Posterior vena cava (tissue), 2 donors: ENCODE measurements at places on chromosomes 2 and 18. TPM values are rescaled to one million over a fixed set of nuclear protein-coding genes. Genes with fewer than 3 reads are reported as not detected.

- DNase-seq, result peak; percentile 65
These were observed 8.8 kb upstream of the SALL3 start for GRCh38 chr18:78970774-78971333.

OTOF gene
- total RNA-seq, result 0.29 TPM

DNA sequence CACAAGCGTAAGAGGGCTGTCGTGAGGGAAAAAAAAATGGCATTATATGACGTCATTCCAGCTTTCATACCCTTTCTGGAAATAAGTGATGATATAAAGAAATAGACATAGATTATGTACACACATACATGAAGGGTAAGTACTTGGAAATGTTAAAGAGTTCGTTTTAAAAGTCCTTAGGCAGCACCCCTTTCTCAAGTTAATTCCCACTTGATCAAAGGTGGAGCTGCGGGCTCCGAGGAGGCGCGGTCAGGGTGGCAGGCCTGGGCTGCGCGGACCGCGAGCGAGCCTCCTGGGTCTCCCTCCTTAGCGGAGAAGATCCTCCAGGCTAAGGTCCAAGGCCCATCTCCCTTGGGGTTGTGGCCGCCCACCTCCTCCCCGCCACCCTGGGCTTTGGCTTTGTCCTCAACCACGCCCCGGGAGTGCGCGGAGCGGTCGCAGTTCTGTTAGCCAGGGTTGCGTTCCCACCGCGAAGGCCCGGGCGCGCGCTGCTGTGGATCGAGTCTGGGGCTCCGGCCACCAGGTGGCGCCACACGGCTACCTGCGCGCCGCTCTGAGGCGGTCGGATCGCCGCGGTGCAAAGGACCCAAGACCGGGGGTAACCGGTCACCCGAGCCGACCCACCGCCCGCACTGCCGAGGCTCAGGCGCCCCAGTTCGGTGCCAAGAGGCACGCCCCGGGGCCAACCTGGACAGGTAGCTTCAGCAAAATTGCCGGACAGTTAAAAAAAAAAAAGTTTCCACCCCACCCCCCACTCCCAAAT is 66.8 kb downstream of the HNRNPLL start:
- peak; percentile 95 for DNase-seq

- DNase-seq, result no peak
These were observed 31.9 kb downstream of the CNRIP1 start for GRCh38 chr2:68287580-68288441.

GULP1 gene
- total RNA-seq, result 63.2 TPM

DNA sequence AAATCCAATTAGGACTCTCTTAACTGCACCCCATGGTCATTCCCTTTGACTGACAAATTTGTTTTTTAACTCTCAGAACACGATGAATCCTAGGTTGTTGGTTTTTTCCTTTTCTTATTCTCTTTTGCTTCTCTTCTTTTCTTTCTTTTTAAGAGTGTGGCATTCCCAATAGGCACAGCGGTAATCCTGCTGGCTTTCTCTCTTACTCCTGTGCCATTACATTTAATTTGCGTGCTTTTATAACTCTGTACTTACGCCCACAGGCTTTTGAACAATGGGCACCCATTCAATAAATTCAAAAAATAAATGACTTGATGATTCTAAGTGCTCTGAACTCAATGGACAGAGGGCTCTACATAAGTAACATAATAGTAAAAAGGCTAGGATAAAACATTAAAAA is 189.0 kb upstream of the SMAD7 start:
- DNase-seq, result no peak

GRCh38 chr2:160695402-160696086 is 201.9 kb upstream of the RBMS1 start:
- no peak for DNase-seq

ZNF396 gene
- 3.4 TPM for total RNA-seq

DNA sequence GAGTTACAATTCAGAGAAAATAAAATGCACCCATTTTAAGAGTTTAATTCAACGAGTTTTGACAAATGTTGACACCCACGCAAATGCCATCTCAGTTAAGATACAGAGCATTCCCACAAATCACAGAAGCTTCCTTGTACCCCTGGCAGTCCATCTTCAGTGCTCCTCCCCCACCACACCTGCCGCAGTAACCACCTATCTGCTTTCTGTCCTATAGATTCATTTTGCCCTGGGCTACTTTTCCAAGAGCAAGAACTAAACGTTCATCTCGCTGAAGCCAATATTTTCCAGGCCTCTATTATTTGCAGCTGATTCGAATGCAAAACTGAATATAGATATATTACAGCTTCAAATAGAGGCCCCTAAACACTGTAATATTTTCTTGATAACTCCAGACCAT is 13.4 kb upstream of the HPCAL1 start:
- no peak for DNase-seq

- no peak for DNase-seq
These were observed 1050.9 kb upstream of the LRRTM1 start for GRCh38 chr2:81355436-81355835.

GRCh38 chr2:224650815-224651439 is 65.2 kb downstream of the CCDC195 start:
- no peak for DNase-seq

DNA sequence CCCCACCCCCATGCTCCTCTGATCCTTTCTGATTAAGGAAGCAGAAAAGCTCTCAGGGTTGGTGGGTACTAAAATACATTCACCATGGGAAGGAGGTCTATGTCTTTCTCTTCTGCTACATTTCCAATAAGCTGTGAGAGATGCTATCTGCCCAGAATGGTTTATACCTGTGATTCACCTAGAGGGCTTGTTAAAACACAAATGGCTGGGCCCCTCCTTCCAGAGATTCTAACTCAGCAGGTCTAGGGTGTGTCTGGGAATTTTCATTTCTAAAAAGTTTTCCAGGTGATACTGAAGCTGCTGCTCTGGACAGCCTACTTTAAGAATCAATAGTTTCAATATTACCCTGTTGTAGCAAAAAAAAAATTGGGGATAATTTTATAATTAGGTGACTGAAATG is 772.2 kb upstream of the ZEB2 start:
- DNase-seq, result no peak

SNORC gene
- 0.79 TPM for total RNA-seq

- DNase-seq, result no peak
These were observed 695.3 kb downstream of the SATB2 start for GRCh38 chr2:198762441-198762840.

GRCh38 chr2:71925268-71926088 is 222.2 kb downstream of the CYP26B1 start:
- peak; percentile 64 for DNase-seq

DNA sequence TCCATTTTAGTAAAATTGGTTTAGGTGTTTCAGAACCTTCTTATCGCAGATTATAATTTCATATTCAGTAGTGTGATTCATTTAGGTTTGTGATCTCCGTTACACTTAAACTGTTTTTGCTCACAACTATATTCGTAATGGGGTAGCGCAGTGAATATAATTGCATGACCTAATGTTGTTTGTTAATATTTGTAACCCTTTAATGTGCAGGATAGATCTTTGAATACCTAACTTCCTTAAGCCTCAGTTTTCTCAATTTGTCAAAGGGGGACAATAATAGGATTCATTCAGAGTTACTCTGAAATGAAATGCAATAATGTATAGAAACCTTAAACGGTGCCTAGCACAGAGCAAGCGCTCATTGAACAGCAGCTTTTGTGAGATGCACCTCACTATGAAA is 558 bp upstream of the ZDBF2 start:
- DNase-seq, result no peak

NAT8 gene
- not detected for total RNA-seq

DNA sequence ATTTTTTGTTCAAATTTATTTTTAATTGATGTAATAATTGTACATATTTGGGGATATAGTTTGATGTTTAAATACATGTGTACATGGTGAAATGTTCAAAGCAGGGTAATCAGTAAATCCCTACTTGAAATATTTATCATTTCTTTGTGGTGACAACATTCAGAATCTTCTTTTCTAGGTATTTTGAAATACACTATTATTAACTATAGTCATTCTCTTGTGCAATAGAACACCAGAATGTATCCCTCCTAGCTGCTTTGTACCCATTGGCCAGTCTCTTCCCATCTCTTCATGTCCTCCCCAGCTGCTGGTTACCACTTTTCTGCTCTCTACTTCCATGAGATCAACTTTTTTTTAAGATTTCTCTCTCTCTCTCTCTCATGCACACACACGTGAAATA is 126.5 kb downstream of the ZNF407 start:
- DNase-seq, result no peak

GRCh38 chr2:66693076-66693965 is 258.4 kb downstream of the MEIS1 start:
- DNase-seq, result no peak

EMILIN2 gene
- total RNA-seq, result 32.4 TPM

HJURP gene
- not detected for total RNA-seq

DNA sequence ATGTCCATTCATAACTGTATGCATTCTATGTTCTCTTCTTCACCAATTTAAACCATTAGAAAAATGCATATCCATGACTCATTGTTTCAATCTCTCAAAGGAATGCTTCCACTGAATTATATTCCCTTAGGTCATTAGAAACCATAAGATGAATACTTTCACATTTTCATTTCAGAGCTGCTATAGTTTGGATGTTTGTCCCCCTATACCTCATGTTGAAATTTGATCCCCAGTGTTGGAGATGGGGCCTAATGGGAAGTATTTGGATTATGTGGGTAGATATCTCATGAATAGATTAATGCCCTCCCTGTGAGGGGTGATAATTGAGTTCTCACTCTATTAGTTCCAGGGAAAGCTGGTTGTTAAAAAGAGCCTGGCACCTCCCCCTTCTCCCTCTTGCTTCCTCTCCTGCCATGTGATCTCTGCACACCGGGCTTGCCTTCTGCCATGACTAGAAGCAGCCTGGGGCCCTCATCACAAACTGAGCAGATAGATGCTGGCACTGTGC is 35.7 kb downstream of the THUMPD2 start:
- no peak for DNase-seq

PLA2R1 gene
- total RNA-seq, result 13.9 TPM

- no peak for DNase-seq
These were observed 4.9 kb downstream of the KCNE4 start for GRCh38 chr2:223056701-223057418.

DNA sequence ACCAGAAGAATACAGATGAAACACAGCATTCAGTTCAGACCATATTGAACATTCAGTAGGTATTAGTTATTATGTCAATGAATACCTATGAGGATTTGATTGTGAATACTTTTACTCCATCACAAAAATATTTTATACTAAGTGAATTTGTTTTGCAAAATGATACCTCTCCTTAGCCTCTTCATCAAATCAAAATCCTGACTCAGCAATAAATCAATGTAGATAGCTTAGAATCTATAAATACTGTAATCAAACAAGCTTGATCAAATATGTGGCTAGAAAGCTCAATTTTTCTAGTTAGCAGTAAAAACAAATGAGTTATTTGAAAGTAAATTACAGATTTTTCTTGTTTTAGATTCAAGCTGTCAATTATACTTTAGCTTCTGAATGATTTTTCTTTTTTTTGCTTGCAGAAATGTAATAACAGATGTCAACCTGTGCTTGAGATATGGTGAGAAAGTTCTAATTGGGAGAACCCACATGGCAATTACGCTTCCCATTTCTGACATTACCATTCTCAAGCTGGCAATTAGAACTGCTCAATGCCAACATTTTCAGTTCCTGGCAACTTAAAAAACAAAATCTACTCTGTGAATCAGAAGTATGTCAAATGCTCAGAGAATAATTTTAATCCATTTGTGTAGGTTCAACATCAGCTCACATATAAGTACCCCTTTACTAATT is 109.6 kb downstream of the PRELID3A start:
- DNase-seq, result no peak

EMX1 gene
- total RNA-seq, result not detected

DNA sequence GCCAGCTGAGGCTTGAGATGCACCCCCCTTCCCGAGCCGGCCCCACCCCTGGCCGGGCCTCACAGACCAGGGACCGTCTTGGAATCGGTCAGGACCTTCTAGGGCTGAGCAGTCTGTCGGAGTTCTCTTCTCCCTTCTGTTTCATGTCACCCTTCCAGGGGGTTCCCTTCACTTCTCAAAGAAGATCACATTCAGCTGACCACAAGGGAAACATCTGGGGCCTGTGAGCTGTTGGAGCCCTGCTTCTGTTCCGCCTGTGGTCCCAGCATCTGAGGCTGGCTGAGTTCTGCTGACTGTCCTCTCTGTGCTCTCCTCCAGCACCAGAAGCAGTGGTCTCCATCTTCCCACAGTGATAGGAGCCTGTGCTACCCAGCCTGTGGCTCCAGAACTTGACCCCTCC is 106.5 kb downstream of the SEPTIN10 start:
- DNase-seq, result no peak

GRCh38 chr2:140128909-140129308 is 1348.7 kb upstream of the NXPH2 start:
- no peak for DNase-seq

DNA sequence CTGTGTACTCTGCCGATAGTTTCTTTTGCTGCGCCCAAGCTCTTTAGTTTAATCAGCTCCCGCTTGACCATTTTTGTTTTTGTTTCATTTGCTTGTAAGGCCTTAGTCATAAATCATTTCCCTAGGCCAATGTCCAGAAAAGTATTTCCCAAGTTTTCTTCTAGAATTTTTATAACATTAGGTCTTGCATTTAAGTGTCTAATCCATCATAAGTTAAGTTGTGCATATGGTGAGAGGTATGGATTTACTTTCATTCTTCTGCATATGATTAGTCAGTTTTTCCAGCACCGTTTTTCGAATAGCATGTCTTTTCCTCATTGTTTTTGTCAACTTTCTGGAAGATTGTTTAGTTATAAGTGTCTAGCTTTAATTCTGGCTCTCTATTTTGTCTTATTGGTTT is 484.8 kb upstream of the CNTNAP5 start:
- DNase-seq, result no peak

DNA sequence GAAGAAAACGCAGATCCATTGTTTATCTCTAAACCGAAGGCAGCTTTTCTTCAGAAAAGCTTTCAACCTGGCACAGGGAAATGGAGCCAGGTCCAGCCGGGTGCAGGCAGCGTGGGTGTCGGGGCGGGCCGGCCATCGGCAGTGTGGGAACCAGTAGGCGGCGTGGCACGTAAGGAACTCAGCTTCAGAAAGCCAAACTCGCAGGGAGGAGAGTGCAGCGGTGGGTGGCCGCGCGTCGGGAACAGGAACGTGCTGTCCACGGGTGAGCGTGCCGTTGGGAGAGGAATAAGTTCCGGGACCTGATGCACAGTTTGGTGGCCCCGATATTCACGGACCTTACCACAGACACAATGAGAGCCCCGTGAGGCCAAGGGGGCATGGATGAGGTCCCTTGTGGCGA is 270.4 kb downstream of the TWIST2 start:
- no peak for DNase-seq
